ENCODE measurements at places on chromosomes 12 and 14.

GRCh38 chr12:26122061-26122680 is 2.7 kb downstream of the BHLHE41 start:
- peak; percentile 41 for ATAC-seq

DNA sequence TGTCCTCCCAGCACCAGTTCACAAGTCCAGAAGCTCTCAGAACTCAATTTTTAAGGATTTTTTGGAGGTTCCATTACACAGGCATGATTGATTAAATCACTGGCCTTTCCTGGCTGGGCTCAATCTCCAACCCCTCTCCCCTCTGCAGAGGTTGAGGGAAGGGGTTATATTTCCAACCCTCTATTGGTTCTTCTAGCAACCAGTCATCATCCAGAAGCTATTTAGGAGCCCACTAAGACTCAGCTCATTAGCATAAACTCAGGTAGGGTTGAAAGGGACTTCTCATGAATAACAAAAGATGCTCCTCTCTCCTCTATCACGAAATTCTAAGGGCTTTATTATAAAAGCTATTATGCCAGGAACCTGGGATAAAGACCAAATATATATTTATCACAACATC is 41.5 kb downstream of the SPPL3 start:
- no peak for ATAC-seq

- peak; percentile 24 for ATAC-seq
Measured at GRCh38 chr14:74549588-74549987, 56.0 kb downstream of the ISCA2 start.

GRCh38 chr12:2768224-2768961 is 26.4 kb upstream of the FKBP4 start:
- no peak for ATAC-seq

DNA sequence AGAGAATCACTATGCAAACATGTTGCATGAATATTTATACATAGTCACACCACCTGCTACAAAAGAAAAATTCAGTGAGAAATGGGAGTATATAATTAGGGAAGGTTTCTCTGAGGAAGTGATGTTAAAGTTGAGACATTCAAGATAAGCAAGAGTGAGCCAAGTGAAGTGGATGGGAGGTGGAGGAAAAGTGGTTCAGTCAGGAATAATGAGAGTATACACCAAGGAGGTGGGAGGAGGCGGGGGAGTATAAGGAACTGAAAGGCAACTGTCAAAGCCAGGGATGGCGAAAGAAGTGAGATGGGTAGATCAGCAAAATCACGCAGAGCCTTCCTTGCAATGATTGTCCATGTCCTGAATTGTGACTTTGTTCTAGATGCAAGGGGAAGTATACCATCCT is 33.7 kb downstream of the PRKD1 start:
- no peak for ATAC-seq

DNA sequence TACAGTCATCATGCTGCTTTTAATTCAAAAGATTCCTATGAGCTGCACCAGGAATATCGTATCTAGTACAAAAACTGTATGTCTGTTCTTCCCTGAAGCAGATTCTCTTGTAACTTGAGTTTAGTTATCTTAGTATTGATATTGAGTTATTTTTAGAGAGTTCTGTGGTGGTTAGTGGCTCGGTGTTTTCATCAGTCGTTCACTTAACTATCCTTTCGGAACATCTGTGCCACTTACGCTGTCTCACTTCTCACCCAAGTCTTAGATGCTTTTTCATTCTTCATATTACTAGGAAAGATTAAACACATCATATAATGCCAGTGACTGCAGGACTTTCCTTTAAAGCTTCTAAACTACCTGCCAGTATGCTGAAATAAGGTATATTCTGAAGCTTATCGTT is 251.0 kb downstream of the FBXL14 start:
- ATAC-seq, result no peak

DNA sequence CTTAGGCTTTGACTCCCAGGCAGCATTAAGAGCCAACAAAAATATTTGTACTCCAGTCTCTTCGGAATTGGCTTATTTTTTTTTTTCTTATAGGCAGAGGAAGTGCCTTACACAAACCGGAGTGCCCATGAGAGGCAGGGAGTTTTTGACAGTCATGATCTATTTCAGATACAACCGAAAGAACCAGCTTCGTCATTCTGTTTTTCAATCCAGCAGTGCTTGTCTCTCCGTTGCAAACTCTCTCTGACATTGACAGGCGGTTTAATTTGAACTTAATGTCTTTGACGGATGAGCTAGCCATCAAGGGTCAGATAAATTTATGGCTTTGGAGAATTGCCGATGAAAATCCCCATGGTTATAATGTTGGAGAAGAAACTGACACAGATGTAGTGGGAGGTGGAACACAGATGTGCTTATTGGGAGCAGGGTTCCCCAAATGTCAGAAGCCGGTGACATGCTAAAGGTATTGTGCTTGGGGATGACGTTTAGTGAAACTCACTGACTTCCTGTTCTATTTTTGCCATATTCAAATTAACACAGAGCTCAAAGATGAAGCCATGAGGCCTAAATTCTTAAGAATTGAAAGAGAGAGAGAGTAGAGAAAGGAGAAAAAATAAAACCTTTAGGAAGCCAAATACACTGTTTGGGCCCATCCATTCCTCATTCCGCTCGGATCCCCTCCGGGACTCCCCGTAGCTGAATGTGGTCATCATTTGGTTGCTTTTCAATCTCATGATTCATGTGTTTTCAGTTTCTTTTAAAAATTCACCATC is 59.7 kb downstream of the PLXNC1 start:
- ATAC-seq, result peak; percentile 81

GRCh38 chr14:52923902-52924575 is 26.8 kb downstream of the FERMT2 start:
- peak; percentile 43 for ATAC-seq

GRCh38 chr12:24845615-24846014 is 103.3 kb downstream of the BCAT1 start:
- no peak for ATAC-seq

- no peak for ATAC-seq
Measured at GRCh38 chr12:87425942-87426554, 603.2 kb downstream of the C12orf50 start.

DNA sequence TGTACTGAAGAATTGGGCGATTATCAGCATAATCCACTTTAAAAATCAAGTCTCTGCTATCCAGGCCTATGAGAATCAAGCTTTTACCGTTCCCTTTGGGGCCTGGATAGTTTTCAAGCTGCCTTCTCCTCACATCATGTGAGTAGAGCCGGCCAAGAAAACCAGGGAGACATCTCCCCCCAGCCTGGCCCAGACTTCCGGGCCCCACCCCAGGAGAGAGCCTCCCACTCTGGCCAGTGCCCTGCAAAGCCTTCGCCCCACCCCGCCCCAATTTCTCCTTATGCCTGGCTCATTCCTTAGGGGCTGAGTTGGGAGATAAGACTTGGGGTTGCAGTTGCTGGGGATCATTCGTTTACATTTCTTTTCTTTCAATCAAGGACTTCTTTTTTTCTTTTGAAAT is 1.4 kb upstream of the TMEM132C start:
- ATAC-seq, result no peak

DNA sequence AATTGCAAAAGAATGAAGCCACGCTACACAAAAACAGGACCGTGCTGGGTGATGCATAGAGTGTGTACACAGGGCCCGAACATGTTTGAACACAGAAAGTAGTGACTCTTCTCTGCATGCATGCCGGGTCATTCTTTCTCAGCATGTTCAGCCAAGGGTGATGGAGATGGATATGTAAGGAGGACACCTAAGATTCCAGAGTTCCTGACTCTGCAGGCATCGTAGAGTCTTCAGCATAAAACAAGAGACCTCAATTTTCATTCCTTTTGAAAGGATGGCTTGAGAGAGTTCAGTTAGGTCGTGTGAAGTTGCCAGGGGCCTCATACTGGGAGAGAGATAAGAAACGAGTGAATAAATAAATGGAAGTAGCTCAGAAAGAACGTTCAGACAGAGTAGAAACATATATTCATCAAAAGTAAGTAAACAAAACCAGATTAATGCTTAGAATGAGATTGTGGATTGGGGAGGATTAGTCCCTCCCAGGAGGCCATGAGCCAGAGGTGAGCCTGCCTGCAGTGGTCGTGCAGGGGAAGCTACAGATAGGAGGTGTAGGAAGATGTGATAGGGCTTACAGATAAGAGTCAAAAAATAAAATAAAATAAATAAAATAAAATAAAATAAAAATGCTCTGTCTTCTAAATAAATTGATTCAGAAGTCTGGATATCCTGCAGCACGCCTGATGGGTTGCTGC is 27.6 kb upstream of the SEL1L start:
- ATAC-seq, result no peak

DNA sequence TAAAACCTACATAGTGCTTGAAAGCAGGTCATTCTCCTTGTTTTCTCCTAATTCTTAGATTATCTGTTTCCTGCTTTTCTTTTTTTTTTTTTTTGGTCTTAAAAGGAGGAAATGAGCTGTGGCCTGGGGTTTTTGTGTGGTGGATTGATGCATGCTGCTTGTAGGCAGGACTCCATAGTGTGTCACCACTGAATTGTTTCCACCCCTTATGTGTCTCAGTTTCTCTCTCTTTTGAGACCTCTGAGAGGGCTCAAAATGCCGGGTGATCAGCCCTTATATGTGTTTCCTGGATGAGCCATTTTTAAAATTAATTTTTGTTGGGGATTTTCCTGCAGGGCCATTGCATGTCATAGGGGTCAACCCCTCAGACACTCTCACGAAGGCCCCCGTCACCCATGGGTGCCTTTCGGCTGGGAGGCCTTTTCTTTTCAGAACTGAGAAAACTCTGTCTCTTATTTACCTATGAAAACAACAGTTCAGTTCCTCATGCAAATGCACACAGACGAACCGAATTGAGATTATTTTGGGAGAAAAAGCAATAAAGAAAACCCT is 32.0 kb upstream of the LRRK2 start:
- ATAC-seq, result peak; percentile 100

- ATAC-seq, result no peak
Measured at GRCh38 chr12:14314801-14315200, 50.7 kb upstream of the ATF7IP start.

DNA sequence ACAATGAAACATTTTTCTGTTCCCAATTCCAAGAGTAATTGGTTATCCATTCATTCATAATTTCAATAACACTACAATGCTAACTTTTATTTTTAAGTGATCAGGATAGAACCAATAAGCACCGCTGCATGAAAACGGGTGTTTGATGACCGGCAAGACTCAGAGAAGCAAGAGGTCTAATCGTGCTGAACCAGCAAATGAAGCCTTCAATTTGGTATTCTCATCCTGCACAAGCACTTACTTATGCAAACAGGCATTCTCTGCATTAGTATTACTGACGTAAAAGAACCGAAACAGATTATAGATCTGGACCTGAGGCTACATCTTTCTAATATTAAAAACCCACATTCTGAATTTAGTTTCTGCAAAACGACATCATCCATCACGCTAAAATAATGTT is 67.7 kb downstream of the RBM19 start:
- no peak for ATAC-seq

DNA sequence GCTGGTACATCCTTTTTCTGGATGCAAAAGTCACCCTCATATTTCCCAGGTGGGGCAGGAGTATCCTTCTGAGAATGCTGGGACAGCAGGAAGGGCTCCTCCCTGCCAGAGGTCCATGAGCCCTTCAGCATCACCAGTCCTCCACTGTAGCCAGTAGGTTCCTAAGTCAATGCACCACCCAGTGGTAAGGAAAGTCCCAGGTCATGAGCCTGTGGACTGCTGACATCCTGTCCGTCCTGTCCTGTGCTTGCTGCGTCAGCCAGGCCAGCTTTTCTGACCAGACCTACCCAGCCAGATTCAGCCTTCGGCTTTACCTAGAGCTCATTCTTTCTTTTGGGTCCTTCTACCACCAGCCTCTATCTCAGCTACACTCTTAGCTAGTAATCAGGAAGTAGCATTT is 23.0 kb upstream of the ACTN1 start:
- ATAC-seq, result peak; percentile 31

DNA sequence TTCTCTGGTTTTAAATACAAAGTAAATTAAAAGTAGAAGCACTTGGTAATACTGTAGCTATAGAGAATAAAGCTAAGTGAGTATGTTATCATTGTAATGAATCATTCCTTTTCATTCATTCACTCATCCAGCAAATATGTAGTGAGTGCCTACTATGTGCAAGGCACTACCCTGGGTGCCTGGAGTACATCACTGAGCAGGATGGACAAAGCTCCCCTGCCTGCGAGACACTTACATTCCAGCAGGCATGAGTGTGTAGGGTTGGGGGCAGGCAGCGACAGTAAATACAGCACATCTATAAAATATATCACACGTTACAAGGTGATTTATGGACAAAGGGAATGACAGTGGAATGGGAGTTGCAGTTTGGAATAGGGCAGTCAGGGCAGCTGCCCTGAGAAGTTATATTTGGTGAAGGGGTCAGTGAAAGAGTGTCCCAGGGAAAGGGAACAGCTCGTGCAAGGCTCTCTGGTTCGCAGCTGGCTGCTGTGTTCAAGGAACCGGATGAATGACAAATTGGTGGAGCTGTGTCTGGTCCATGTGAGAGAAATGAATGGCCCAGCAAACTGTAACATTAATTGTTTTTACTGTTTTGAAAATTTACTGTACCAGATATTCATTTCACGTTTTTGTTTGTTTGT is 159.6 kb downstream of the CRADD start:
- ATAC-seq, result no peak

- ATAC-seq, result no peak
Measured at GRCh38 chr12:131313635-131314034, 359.9 kb downstream of the ADGRD1 start.

GRCh38 chr12:15741082-15741481 is 48.1 kb downstream of the EPS8 start:
- no peak for ATAC-seq

GRCh38 chr14:60653701-60654161 is 4.5 kb upstream of the SIX1 start:
- ATAC-seq, result no peak

DNA sequence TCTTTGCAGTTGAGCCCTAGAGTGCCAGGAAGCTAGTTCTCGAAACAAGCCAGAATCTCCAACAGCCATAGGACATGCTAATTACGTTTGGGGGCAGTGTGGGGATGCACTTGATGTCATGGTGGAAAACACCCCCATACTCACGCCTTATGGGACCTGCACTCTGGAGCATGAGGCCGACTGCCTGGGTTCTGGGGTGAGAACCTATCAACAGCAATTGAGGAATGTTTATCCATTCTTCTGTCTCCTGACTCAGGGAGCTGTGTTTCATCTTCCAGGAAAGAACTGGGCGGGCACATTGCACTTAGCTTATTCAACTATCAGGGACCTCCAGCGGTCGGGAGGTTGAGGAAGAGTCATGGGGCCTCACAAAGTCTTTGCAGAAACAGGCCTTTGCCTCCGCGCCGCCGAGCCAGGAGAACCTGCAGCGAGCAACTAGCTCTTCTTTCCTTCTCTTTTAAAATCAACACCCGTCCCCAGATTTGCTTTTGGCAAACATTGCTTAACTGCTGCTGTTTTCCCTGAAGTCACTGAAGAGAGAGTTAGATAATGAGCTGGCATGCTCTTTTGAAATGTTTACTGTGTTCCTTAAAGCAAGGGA is 226.1 kb upstream of the DIO3 start:
- no peak for ATAC-seq

GRCh38 chr14:90562652-90563051 is 165.8 kb downstream of the CALM1 start:
- ATAC-seq, result no peak

GRCh38 chr12:78562368-78563205 is 302.0 kb upstream of the SYT1 start:
- no peak for ATAC-seq
